ENCODE measurements at places on chromosomes 1 and 21. TPM values are rescaled to one million over a fixed set of nuclear protein-coding genes. Genes with fewer than 3 reads are reported as not detected.
A peak's percentile ranks its signal among the peaks of the same experiment; 100 is the strongest.

DNA sequence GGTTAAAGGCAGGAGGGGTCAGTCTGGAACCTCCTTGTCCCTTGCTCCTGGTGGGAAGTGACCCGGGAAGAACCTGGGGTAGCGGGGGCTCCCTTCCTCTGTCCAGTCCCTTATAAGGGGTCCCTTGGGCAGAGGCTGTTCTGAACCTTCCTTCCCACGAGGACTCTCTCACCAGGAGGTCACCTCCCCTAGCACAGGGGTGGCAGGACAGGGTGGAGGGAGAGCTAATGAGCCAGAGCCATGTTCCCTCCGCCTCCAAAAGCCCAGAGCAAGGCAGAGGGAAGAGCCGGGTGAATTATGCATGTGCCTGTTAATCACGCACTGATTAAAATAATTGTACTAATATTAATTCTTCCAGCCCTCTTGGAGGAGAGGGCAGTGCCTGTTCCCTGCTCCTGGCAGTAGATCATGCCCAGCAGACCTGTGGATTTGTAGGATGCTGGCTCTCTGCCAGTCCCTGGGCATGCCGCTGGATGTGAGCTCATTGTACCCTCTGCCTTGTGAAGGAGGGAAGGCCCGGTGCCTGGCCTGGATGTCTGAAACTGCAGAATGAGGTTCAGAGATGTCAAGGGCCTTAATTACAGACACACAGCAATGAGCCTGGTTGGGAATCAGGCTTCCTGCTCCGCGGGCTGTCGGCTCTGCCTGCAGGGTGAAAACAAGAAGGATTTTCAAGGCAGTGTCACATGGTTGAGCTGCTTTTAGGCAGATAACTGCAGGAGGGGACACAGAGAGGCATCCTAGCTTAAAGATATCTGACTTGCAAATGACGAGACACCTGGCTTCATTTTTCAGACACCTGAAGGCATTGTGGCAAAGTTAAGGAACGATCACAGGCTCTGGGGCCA lies 68.2 kb downstream of the IGSF21 start:
- DNase-seq: no peak

GRCh38 chr1:32351399-32352238 lies 10.7 kb downstream of the FAM229A start:
- DNase-seq: peak; percentile 96

GRCh38 chr21:18759267-18759666 lies 355.7 kb upstream of the TMPRSS15 start:
- no peak for DNase-seq

- DNase-seq: no peak
These were observed 218.2 kb downstream of the NRIP1 start for GRCh38 chr21:14846621-14847020.

The TNFRSF4 gene
- total RNA-seq: not detected

GRCh38 chr1:205298191-205298994 lies 23.2 kb downstream of the NUAK2 start:
- DNase-seq: no peak

DNA sequence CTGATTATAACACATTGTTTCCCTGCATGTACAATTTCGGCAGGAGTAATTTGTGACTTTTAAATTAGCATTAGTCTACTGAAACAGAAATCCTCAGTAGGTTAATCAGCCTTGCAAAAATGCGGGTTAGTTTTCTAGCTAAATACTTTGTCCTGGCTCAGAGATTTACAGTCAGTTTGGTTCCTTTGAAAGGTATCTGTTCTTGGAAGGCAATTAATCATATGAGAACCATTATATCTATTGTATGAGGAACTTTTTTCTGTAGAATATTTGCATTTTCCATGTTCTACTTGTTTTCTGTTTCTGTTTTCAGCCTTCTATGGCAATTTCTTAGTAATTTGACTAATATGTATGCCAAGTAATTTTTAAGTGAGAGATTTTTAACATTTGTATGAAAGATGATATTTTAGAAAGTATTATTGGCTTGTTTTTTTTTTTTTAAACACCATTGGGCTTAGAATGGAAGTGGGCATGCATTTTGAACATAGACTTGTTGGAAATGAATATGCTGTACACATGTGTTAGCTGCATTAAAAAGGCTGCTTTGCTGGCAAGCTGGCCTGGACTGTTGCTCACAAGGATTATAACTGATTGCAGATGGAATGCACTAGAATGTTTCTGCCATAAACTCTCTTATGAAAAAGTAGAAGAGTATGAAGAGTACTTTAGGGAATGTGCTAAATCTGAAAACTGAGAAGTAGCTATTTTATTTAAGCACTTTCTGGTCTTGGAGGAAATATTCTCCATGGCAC lies 26.2 kb downstream of the KIF1B start:
- DNase-seq: no peak

The GIPC2 gene
- 0.64 TPM for total RNA-seq

GRCh38 chr21:42010507-42011495 lies 641 bp upstream of the ZBTB21 start:
- peak; percentile 35 for DNase-seq

The GPR37L1 gene
- total RNA-seq: 1.1 TPM

- DNase-seq: peak; percentile 81
These were observed 92.1 kb upstream of the POU3F1 start for GRCh38 chr1:38138498-38139233.

DNA sequence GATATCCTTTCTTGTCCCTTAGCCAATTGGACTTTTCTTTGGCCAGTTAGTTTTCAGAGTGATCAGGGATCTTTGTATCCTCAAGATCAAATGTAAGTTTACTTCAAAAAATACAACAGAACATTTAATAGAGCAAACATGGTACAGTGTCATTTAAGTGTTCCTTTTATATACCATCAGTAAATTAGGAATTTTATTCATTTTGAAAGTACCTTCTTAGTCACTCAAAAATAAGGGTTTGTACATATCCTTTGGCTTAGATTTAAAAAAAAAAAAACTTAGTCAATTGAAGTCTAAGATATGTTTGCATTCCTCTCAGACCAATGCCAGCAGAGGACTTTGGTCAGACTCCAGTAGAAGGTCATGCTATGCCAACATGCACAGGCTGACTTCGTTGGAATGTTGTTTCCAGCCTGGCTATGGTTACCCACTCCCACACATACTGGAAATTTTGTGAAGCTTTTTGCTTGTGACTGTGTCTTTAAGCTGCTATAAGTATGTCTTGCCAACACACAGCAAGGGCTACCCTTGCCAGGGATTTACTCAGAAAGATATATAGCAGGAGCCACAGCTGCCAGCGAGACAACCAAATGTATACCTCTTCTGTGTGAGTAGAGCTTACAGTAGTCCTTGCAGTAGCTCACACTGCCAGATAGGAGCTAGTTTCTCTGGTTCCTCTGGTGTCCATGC lies 81.5 kb upstream of the LRIF1 start:
- DNase-seq: no peak

GRCh38 chr21:31714741-31715365 lies 17.1 kb downstream of the SCAF4 start:
- DNase-seq: no peak

- no peak for DNase-seq
These were observed 8.9 kb upstream of the C4BPB start for GRCh38 chr1:207079706-207080241.

The AGMAT gene
- total RNA-seq: 0.45 TPM

The GJA4 gene
- total RNA-seq: 3.8 TPM

DNA sequence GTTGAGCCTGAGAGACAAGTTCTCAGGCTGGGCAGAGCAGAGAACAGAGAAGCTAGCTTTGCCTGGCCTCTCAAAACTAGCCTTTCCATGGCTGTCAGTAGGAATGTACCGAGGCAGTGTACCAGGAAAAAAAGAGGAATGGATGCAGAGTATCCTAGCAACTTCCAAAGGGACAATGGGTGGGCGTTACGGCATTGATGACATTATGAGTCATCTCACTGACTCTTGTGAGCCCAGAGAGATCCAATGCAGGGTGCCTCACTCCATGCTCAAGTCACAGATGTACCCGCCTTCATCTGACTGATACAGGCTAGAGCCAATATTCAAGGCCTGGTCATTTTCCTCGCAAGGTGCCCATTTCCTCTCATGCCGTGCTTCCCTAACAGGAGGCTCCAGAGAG lies 51.4 kb upstream of the C8B start:
- DNase-seq: no peak

The ADAMTSL4 gene
- 0.36 TPM for total RNA-seq

DNA sequence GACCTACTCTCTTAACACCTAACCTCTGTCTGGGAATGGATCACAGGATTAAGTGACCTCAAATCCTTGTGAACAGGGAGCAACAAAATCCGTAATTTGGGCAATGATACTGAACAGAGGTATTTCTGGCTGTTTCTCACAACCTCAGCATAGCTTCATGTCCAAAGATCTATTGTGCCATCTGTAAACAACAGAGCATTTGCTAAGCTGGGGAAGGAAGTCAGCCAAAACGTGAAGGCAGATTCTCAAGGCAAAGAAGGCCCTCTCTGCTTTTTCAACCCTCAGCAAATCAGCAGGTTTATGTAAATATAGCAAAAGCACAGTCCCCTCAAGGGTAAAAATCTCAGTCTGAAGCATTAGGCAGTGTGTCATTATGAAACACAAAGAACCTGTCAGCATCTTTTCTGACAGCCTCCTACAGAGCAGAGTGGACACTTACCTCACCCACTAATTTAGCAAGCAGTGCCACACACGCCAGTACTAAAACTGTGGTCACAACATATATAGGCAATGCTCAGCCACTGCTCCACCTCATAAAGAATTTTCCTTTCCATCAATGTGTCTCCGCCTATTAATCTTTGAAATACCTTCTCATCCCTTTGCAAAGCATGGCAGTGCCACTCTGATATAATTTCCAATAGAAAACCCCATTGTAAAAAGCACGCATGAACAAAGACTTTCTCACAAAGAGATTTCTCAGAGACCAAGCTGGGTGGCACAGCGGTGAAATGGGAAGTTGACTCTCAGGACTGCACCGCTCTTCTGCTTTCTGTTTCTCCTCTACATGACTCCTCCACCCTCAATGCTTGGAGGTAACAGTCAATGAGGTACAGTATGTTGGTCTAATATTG lies 188.0 kb downstream of the RERE start:
- peak; percentile 67 for DNase-seq

The DDAH1 gene
- 79.0 TPM for total RNA-seq

The SPATA6 gene
- 66.4 TPM for total RNA-seq

- no peak for DNase-seq
These were observed 78.4 kb upstream of the DNAJC6 start for GRCh38 chr1:65230731-65231481.

The PRAMEF8 gene
- not detected for total RNA-seq

- no peak for DNase-seq
These were observed 7.6 kb upstream of the C1orf116 start for GRCh38 chr1:207040181-207040533.

- peak; percentile 17 for DNase-seq
These were observed 96.5 kb downstream of the FMN2 start for GRCh38 chr1:240188139-240188538.

GRCh38 chr1:22918644-22919043 lies 54.0 kb downstream of the LACTBL1 start:
- DNase-seq: no peak

The AIRE gene
- 0.09 TPM for total RNA-seq

DNA sequence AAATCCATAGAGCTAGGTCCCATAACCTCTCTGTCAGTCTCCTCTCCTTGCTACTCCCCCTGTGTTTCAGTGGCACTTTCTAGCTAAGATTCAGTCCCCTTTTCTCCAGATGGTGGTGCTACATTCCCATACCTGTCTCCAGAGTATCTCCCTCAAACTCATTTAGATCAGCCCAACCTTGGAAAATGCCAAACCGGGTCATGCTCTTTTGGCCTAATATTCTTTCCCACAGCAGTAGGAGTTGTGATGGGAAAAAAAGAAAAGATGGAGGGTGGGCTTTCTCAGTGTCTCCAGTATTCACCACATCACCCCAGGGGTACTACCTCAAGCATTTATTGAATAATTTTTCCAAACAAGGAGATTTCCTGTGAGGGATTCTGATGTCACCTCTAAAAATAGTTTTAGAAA lies 3.2 kb upstream of the RXFP4 start:
- peak; percentile 88 for DNase-seq

DNA sequence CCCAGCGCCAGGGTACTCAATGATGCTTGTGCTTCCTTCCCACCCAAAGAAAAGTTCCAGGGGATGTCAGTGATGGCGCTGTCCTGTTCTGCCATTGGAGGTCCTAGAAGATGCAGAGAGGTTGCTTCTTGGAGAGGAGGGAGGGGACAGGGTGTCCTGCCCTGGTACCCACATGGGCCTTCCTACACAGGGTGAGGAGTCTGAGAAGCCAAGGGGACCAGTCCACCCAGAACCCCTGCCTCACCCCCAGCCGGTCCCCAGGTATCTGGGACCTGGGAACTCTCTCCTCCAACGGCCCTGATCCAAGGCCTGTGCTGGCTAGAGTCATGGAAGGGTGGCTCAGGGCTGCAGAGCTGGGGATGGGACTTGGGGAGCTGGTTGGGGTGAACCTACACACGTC lies 259.4 kb downstream of the KCNJ6 start:
- DNase-seq: no peak

DNA sequence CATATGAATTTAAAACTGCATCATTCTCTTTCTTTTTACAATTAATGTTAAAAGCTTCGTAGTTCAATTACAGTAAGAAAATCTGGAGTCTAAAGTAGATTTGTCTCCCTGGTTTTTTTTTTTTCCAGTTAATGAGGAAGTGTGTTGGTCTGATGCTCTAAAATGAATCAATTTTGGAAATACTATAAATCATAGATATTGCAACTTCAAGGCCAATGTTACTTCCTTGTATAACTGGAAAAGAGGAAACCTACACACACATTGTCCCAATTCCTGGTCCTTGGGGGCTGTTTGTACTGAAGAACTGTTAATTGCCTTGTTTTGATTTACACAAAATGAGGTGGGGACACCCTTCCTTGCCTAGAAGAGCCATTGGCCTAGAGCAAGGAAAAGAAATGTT lies 107.2 kb downstream of the RGS2 start:
- no peak for DNase-seq

DNA sequence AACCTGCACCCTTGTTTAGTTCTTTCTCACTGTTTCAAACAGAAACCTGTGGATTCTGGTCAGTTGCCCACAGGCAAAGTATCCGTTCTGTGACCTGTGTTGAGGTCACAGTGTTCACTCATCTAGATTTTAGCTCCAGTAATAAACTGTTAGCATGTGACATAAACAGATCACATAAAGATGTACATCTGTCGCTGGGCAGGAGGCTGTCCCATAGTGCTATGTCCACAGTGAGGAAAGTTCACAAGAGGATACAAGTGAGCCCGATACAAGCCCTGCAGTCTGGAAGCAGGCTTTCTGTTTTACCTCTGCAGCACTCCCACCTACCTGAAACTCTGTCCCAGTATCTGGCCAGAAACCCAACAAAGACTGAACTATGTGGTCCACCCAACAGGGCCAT lies 28.4 kb downstream of the LMX1A start:
- no peak for DNase-seq

- no peak for DNase-seq
These were observed 459.7 kb downstream of the KIF26B start for GRCh38 chr1:245614476-245614875.

GRCh38 chr1:93692026-93692425 lies 10.4 kb upstream of the BCAR3 start:
- no peak for DNase-seq

GRCh38 chr1:118214866-118215265 lies 29.8 kb upstream of the SPAG17 start:
- no peak for DNase-seq

GRCh38 chr21:45161038-45161945 lies 86.9 kb downstream of the ADARB1 start:
- DNase-seq: no peak

- DNase-seq: no peak
These were observed 32.3 kb upstream of the ID3 start for GRCh38 chr1:23591460-23592208.
